ENCODE measurements at places on chromosomes 1 and 21.

DNA sequence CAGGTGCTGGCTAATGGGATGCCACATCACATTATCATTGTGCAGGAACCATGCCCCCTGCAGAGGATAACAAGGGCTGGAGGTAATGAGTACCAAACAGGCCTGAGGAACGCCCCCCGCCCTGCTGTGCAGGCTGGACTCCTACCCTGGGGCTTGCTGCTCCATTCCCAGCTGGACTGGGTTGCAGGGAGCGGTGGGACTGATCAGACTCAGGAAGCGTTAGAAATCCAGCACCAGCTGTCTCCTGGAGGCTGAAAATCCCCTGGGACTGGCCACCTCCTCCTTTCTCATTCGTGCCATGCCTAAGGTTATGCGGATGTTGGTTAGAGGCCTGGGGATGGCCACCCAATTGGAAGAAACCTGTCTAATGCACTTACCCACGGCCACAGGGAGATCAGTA, 36.9 kb upstream of the POU3F1 start:
- no peak for DNase-seq

GRCh38 chr1:83815330-83815729, 183.6 kb downstream of the TTLL7 start:
- DNase-seq: peak; percentile 94

GRCh38 chr1:152643945-152644344, 19.2 kb upstream of the LCE2D start:
- no peak for DNase-seq

DNA sequence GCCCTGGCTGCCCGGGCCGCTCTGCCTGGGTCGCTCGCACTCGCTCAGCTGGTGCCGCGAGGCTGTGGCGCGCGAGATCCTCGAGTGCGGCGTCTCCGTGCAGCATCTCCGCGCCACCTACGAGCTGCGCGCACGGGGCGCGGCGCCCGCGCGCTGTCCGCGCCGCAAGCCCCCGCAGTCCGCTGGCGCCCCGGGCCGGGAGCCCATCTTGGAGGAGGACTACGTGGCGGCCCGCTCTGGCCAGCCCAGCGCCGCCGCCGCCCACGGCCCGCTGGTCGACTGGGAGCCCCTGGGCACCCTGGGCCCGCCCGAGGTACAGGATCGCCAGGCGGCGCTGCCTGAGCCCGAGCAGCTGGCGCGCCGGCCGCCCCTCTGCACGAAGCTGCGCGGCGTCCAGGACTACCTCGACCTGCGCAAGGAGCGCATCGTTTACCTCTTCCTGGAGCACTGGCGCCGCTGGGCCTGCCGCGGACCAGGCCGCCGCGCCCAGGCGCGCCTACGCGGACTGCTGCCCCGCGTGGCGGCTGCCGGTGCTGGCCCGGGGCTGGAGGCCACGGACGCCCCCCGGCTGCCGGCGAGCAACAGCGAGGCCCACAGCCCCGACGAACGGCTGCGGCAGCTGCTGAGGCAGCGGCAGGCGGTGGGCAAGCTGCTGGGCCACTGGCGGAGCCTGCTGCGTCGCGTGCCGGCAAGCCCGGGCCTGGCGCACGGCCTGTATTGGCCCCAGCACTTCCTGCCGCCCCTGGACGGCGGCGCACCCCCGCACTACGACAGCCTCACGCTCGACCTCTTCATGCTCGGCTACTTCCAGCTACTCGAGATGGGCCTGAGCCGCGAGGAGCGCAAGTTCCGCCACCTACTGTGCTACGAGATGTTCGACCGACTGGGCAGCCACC, 10.9 kb downstream of the TNFRSF25 start:
- DNase-seq: no peak

- DNase-seq: no peak
Observed at GRCh38 chr1:59314776-59315528, 18.1 kb downstream of the FGGY start.

- DNase-seq: no peak
Observed at GRCh38 chr1:159510229-159510541, 25.6 kb downstream of the OR10J5 start.

GRCh38 chr1:112808861-112809684, 93.9 kb upstream of the PPM1J start:
- DNase-seq: peak; percentile 66

GRCh38 chr1:204301171-204301957, 58.4 kb downstream of the PLEKHA6 start:
- DNase-seq: no peak

- no peak for DNase-seq
Observed at GRCh38 chr1:209434631-209435217, 148.8 kb upstream of the CAMK1G start.

- no peak for DNase-seq
Observed at GRCh38 chr1:160640359-160641123, 6.3 kb downstream of the SLAMF1 start.

DNA sequence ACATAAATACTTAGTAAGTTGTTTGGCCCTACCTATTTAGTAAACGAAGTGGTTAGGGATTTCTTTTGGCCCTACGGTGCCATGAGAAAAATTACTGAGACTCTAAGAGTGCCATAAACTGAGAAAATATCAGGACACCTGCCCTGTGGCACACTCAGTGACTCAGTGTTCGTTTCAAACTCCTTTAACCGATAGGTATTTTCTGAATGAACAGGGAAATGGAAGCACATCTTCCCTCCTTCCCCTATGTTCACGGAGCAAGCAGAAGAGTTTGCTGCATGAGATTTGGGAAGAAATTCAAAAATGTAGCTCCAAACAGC, 134.2 kb downstream of the KAZN start:
- DNase-seq: no peak

DNA sequence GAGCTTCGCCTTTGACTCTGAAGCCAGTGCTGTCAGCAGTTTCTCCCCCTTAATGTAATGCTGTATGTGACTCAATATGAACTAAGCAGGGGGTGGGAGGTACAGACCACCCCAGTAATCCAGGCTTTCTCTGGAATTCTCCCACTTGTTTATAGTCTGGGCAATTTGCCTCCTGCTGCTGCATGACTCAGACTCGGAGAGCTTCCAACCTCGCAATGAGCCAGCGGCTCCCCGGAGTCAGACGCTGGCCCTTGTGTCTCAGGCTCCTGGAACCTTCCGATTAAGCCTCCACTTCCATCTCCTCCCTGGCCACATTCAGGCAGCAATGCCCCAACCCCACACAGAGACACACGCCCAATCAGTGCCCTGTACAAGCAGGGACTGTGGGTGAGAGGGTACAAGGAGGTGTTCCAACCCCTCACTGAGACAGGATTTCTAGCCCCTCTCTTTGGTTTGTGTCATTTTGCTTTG, 471.7 kb upstream of the VAMP3 start:
- peak; percentile 99 for DNase-seq

DNA sequence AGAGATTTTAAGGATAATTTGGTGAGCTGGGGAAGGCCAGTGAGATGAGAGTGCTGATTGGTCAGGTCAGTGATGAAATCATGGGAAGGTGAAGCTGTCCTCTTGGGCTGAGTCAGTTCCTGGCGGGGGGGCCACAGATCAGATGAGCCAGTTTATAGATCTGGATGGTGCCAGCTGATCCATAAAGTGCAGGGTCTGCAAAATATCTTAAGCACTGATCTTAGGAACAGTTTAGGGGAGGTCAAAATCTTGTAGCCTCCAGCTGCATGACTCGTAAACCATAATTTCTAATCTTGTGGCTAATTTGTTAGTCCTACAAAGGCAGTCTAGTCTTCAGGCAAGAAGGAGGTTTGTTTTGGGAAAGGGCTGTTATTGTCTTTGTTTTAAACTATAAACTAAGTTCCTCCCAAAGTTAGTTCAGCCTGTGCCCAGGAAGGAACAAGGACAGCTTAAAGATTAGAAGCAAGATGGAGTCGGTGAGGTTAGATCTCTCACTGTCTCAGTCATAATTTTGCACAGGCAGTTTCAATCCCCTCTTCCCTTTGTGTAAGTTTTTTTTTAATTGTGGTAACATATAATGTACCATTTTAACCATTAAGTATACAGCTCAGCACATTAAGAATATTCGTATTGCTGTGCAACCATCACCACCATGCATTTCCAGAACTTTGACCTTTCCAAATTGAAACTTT, 39.4 kb downstream of the PTAFR start:
- DNase-seq: peak; percentile 24

DNA sequence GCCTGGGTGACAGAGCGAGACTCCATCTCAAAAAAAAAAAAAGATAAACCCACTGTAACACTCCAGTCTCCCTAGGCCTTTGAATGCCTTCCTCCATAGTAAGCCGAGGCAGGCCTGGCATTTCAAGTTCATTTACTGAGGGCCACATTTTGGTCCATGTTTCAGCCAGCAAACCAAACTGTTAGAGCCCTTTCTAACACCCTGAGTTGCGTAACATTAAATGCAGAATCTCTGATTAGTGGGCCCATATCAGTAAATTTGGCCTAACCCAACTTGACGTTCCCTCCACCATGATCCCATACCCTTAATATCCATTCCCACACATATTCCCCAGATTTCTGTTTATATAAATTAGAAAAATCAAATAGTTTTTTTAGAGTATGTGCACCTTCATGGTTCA, 12.4 kb downstream of the MPZL1 start:
- no peak for DNase-seq

- DNase-seq: no peak
Observed at GRCh38 chr21:37686991-37687810, 229.1 kb downstream of the KCNJ6 start.

DNA sequence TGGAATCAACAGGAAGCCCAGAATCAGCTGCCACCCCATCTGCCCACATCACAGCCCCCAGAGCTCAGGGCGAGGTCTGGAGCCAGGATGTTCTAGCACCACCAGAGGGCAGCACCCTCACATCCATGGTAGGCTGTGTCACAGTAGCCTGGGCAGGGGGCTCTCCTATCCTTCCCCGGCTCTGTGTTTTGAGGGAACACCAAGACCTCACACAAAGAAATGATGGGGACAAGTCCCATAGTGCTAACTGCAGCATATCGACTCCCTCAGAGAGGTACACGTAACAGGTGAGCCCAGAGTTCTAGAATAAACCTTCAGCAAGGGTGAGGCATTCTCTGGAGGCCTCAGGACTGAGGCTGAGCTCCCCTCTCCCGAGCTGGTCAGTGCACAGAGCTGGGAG, 2.3 kb upstream of the KCNC4 start:
- peak; percentile 26 for DNase-seq

- no peak for DNase-seq
Observed at GRCh38 chr1:10900251-10900651, 103.8 kb upstream of the CASZ1 start.

GRCh38 chr1:198361237-198361767, 179.2 kb downstream of the ATP6V1G3 start:
- DNase-seq: peak; percentile 45

GRCh38 chr1:233625087-233625486, 11.2 kb downstream of the KCNK1 start:
- no peak for DNase-seq

GRCh38 chr1:97351846-97352245, 569.0 kb downstream of the DPYD start:
- DNase-seq: no peak

- no peak for DNase-seq
Observed at GRCh38 chr1:47993416-47993740, 3.8 kb downstream of the TRABD2B start.

GRCh38 chr1:111223126-111223685, 4.3 kb upstream of the CHI3L2 start:
- DNase-seq: no peak

DNA sequence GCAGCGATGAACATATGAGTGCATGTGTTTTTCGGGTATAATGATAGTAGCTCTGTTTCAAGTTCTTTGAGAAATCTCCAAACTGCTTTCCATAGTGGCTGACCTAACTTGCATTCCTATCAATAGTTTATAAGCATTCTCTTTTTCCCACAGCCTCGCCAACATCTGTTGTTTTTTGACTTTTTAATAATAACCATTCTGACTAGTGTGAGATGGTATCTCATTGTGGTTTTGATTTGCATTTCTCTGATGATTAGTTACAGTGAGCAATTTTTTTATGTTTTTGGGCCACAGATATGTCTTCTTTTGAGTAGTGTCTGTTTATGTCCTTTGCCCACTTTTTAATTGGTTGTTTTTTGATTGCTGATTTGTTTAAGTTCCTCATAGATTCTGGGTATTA, 10.6 kb upstream of the RUNX1 start:
- DNase-seq: no peak

DNA sequence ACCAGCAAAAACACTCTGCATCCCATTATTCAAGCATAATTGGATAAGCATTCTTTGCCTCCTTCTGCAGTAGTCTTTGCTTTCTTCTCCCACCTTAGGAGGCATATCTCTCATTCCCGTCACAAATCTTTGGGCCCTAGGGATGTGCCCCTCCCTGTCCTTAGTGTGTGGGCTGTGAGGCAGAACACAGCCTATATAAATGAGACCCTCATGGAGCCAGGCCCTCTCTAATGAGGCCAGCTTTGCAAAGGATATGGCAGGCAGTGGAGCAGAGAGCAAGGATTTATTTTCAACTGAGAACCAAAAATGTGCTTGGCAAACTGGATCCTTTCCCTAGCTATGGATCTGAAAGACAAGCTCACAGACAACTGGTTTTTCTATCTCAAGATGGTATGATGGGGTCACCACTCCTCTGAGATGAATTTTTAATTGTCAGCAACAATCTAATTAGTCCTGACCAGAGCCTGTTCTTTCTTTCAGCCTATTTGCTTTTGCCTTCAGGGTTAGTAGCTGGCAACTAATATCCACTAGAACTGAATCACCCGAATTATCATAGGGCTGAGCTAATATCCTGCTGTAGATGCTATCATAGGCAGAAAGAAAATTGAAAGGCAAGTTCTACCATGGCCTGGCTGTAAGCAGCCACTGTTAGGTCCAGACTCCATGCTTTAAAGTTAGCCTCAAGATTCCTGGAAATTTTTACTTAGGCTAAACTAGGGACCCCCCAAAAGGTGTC, 134.2 kb downstream of the SYT2 start:
- DNase-seq: peak; percentile 64

GRCh38 chr1:160581961-160582360, 2.7 kb upstream of the CD84 start:
- no peak for DNase-seq

DNA sequence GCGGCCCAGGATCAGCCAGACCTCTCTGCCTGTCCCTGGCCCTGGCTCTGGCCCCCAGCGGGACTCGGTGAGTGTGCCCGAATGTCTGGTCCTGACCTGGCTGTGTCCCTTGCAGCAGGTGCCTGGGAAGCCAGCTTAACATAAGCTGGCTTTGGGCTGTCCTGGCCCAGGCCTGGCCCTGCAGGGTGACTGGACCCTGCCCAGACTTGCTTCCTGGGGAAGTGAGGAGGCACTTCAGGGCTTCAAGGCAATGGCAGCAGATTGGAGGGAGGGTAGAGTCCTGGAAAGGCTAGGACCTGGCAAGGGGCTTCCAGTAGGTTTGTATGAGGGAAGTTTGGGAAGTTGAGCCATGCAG, 16.4 kb downstream of the RPS6KA1 start:
- no peak for DNase-seq

DNA sequence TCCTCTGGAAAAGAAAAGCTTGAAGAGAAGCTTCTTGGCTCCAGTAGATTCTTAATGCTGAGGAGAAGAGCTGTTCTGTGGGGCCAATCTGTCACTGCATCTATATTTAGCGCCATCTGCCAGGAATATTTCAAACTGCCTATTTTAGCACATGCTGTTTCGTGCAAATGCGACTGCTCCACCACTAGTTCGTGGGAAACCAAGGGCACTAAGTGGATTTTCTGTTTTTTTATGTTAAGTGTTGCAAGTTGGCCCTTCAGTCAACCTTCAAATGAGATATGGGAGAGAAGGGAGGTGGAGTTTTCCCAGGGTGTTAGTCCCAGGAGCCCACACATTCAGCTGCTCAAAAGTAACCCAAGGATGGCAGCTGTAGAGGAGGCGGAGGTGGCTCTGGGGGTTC, 91.9 kb downstream of the TSEN15 start:
- peak; percentile 44 for DNase-seq

GRCh38 chr21:32370998-32371766, 21.6 kb downstream of the URB1 start:
- peak; percentile 33 for DNase-seq

GRCh38 chr1:185565302-185565701, 168.9 kb upstream of the HMCN1 start:
- DNase-seq: no peak
